Activated T-helper 17 cell treated with anti-CD3 and anti-CD28 coated beads, Interleukin-2, amount 50 U/mL, for 72 hours (primary cell): ENCODE measurements at places on chromosomes 16 and 17. TPM values are rescaled to one million over a fixed set of nuclear protein-coding genes. Genes with fewer than 3 reads are reported as not detected.
A peak's percentile ranks its signal among the peaks of the same experiment; 100 is the strongest.

The CFAP97D1 gene
- total RNA-seq: not detected

DNA sequence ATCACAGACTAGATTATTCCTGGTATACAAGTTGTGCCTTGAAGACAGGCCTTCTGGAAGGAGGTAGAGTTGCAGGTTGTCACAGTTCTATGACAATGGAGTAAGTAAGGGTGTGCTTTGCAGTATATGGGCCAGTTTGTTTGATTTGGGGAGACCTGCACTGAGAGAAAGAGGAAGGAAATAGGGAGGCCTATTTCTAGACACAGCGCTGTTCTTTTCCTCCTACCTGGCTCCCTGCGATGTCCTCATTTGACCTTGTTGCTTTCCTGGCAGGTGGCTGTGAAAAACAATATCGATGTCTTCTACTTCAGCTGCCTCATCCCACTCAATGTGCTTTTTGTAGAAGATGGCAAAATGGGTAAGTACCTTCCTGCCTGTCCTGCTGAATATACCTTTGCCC lies 22.5 kb upstream of the RASL10B start:
- ATAC-seq: no peak

The PRDM7 gene
- total RNA-seq: 0.13 TPM

- ATAC-seq: peak; percentile 90
These were observed 318.3 kb downstream of the PHKB start for GRCh38 chr16:47779201-47780016.

- ATAC-seq: no peak
These were observed 5.1 kb downstream of the ZFPM1 start for GRCh38 chr16:88458039-88458772.

The TMEM98 gene
- 0.21 TPM for total RNA-seq

GRCh38 chr17:80639658-80640057 lies 95.0 kb downstream of the RPTOR start:
- no peak for ATAC-seq

DNA sequence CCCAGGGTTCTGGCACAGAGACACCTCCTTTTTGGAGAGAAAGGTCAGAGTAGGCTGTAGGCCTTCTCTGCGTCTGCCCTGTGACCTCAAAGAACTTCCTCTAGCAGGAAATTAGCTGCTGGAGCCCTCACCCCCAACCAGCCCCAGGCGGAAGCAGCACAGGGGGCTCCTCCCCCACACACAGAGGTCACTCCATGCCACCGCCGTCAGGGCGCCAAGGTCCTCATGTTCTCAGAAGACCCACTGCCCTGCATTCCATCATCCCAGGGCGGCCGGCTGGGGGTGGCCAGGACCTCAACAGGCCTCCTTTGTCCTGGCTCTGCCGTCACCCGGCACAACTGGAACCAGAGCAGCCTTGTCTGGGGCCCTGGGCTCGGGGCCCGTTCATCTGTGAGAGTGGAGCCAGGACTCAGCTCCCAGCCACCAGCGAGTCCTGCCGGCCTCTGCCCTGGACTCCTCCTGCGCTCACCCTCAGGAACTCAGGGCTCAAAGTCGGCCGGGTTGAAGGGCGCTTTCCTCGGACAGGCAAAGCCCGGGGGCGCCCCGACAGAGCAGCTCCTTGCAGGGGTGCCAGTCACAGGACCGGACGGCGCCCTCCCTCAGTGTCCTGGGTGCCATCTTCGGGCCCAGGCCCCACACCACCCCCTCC lies 1.2 kb downstream of the TMC6 start:
- peak; percentile 25 for ATAC-seq

DNA sequence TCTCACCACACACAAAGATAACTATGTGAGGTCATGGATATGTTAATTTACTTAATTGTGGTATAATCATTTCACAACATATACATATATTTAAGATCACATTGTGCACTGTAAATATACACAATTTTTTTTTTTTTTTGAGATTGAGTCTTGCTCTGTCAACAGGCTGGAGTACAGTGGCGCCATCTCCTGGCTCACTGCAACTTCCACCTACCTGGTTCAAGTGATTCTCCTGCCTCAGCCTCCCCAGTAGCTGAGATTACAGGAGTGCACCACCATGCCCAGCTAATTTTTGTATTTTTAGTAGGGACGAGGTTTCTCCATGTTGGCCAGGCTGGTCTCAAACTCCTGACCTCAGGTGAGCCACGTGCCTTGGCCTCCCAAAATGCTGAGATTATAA lies 11.5 kb upstream of the PRSS54 start:
- no peak for ATAC-seq

DNA sequence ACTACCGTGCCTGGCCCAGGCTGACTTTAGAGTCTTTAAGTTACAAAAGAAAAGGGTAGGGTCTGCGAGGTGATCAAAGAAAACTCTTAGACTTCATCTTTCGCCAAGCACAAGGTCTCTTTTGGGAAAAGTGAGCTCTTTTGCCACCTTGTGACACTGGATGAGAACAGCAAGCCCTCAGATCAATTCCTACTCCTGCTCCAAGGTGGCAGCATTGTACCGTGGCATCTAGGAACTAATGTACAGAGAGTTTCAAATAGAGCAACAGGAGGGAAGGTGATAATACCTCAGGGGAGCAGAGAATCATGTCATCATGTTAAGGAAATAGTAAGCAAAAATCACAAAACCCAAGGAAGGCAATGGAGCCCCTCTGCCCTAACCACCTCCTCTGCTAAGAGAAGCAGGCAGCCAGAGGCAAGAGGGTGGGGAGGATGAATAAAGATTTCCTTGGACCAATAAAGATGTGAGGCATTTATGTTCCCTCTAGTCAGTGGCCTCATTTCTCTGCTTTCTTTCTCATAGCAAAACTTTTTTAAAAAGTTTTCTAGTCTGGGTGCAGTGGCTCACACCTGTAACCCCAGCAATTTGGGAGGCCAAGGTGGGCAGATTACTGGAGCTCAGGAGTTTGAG lies 2.1 kb upstream of the C17orf78 start:
- ATAC-seq: peak; percentile 96

The GOT2 gene
- 126 TPM for total RNA-seq

The CTF1 gene
- total RNA-seq: 0.26 TPM

GRCh38 chr17:13194887-13195286 lies 177.1 kb upstream of the ELAC2 start:
- no peak for ATAC-seq

DNA sequence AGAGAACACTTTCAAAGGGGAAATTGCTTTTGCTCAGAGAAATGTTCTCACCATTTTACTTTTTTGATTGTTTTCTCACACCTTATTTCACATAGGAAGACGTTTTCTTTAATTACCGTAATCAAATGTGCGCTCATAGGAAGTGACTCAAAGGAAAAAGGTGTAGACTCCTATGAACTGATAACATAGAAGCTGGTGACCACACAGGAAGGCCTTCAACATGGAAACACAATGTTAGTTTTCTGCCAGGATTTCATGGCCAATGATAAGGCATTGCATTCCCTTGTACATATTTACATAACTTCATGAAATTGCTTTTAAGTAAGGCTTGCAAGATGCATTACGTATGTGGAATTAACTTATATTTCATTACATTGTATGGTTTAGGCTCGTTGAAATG lies 40.9 kb upstream of the KCNJ16 start:
- ATAC-seq: no peak

DNA sequence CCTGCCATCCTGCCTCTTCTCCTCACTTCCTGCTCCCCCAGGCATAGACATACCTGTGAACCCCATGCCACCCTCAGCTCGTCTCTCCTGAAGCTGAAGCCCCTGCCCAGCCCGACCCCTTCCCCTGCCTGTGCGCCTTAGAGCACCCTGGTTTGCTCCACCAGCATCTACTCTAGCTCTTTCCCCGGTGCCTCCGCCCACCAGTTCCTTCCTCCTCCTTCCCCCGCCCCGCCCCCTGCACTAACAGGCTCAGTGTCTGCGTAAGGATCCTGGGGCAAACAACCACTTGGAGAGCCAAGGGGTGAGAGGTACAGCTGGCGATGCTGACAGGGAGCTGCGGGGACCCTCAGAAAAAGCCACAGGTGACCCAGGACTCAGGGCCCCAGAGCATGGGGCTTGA lies 1.9 kb downstream of the GPR142 start:
- ATAC-seq: peak; percentile 55

The CTRB2 gene
- total RNA-seq: not detected

DNA sequence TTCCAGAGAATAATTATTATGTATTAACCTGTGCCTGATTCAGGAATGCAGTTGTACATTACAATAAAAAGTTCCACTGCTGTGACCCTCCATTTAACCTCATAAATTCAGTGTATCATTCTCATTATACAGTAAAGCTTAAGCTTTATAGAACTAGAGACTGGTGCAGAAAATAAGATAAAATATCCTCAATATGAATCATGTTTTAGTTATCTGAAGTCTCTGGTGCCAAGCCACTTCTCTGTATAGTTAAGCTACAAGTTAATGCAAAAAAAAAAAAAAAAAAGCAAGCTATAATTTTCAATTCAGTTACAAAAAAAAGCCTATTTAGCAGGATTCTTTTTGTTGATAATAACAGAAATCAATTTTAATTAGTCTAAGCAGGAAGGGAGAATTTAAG lies 22.4 kb upstream of the SMIM36 start:
- ATAC-seq: no peak

DNA sequence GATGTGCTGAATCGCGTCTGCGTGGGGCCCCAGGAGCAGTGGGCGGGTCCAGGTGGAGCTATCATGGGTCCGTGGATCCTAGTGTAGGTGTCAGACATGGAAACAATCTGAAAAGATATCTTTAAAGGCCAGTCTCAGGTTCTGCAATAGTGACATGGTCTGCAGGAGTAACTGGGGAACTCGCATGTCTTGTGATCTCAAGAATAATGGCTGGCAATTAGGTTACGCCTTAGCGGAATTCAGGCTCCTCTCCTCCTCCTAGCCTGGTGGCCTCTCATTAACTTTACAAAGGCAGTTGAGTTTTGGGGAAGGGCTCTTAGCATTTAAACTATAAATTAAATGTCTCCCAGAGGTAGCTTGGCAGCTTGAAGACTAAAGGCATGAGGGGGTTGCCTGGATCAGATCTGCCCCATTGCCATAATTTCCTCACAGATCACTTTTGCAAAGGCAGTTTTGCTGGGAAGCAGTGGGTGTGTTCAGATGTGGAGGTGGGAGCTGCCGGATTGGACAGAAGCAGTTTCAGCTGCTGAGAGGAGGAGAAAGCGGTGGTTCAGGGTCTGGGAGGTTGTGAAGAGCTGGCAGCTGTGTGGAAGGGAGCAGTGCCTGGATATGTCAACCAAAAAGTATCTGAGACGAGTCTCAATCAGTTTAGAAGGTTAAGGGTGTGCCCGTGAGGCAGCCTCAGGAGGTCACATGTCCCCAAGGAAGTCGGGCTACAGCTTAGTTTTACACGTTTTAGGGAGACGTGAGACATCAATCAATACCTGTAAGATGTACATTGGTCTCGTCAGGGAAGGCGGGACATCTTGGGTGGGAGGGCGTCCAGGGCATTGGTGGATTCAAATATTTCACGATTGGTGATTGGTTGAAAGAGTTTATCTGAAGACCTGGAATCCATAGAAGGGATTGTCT lies 2.7 kb downstream of the TBCD start:
- no peak for ATAC-seq

DNA sequence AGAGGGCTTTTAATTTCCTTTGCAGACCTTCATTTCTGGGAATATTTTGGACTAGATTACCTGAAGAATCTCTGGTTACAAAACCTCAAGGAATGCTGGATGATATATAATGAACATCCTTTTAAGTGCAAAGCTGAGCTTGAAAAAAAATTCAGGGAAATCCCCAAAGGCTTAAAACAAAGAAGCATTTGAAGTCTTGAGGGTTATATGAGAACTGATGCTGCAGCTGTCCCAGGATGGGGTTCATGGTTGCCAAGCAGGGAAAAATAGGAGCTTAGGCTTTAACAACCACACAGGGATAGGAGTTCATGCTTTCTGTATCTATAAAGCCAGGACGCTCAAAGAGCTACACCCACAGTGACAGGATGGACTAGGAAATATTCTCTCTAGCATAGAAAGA lies 150.4 kb upstream of the IRX5 start:
- no peak for ATAC-seq

DNA sequence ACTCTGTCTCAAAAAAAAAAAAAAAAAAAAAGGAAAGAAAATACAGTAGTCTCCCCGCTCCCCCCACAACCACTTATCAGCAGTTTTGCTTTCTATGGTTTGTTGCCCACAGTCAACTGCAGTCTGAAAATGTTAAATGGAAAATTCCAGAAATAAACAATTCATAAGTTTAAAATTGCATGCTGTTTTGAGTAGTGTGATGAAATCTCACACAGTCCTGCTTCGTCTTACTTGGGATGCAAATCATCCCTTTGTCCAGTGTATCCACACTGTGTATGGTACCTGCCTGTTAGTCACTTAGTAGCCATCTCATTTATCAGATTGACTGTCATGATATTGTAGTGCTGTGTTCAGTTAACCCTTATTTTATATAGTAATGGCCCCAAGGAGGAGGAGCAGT lies 41.5 kb downstream of the NF1 start:
- no peak for ATAC-seq

DNA sequence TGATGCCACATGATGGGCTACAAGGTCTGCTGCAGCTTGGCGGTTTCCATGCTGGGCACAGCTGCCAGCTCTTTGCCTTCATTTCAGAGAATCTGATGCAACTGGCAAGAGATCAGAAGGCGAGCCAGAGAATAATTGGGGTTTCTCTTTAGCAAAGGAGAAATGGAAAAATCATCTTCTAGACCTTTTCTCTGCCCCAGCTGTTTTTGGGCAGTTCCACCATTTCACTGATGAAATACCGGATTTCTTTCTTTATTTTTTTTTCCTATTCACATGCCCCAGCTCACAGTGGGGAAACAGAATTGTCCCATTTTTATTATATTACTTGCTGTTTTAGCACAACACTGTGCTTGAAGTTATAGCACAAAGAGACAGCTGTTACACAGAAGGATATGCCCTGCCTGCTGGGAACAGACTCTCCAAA lies 439.3 kb upstream of the GOT2 start:
- ATAC-seq: no peak

GRCh38 chr17:57257195-57257894 lies 1.0 kb downstream of the MSI2 start:
- peak; percentile 21 for ATAC-seq

- ATAC-seq: no peak
These were observed 33.3 kb downstream of the TLE7 start for GRCh38 chr16:71408536-71408935.

The NEUROD2 gene
- not detected for total RNA-seq

The TNP2 gene
- total RNA-seq: not detected

The KCNJ18 gene
- total RNA-seq: not detected

DNA sequence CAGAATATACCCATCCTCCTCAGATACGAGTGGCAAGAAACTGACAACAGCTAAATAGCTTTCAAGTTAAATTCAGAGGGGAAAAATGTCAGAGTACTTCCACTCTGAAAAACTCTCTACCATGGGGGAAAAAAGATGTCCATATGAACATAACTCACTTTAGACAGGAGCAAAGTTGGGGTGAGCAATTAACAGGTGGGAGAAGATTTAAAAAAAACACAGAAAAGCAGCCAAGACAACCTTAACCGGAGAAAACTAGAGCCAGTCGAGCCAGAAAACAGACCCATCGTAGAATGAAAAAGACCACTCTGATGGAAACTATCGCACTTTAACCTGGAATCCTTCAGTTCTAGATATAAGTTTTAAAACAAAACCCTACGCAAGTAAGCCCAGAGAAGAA lies 833 bp downstream of the TERF2 start:
- no peak for ATAC-seq

The PRAC1 gene
- not detected for total RNA-seq
